ENCODE measurements at places on chromosomes 1 and 21.

GRCh38 chr21:31778546-31778945 lies 46.6 kb upstream of the SCAF4 start:
- no peak for DNase-seq

- no peak for DNase-seq
Observed at GRCh38 chr1:68377098-68377497, 72.7 kb downstream of the RPE65 start.

- no peak for DNase-seq
Observed at GRCh38 chr1:222247811-222248310, 300.0 kb downstream of the HHIPL2 start.

GRCh38 chr1:54125386-54126070 lies 27.3 kb downstream of the CDCP2 start:
- peak; percentile 7 for DNase-seq

DNA sequence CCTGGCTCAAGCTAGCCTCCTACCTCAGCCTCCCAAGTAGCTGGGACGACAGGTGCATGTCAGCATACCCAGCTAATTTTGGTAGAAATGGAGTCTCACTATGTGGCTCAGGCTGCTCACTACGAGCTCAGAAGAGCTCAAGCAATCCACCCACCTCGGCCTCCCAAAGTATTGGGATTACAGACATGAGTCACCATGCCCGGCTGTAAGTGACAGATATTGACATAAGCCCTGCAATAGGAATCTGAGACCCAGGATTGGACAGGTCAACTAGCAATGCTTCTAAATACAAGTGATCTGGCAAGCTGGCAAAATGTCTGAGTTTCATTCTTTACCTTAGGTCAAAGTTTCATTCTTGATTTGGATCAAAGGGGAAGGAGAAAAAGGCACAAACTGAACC lies 40.5 kb upstream of the H6PD start:
- DNase-seq: no peak

DNA sequence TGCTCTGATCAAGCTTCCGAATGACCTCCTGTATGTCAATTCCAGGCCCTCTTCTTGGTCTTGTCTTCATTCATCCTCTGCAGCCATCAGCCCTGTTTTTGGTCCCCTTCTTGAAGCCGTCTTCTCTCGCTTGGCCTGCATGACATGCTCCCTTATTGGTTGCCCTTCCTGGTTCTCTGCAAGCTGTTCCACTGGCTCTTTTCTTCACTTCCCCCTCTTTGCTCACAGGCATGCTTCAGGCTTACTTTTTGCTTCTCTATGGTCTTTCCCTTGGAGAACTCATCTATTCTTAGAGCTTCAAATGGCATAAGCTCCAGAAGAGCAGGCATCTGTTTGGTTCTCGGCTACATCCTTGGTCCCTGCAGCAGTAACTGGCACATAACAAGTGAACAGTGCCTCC lies 38.8 kb downstream of the PDPN start:
- DNase-seq: no peak

DNA sequence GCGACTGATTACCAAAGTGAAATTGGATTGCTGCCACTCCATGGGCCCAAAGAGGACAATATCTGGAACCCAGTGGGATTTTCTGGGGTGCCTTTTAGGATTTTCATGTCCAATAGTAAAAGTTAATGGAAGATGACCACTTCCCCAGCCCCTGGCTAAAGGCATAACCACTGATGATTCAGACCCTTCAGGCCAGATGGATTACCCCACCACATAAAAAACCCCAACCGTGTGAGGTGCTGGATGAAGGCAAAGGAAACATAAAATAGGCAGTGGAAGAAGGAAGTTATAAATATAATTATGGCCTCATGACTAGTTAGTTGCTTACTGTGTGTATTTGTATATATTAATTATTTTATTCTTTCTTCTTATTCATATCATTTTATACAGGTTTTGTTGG lies 40.2 kb upstream of the IL10 start:
- no peak for DNase-seq

- DNase-seq: no peak
Observed at GRCh38 chr1:166691476-166691875, 147.8 kb upstream of the POGK start.

DNA sequence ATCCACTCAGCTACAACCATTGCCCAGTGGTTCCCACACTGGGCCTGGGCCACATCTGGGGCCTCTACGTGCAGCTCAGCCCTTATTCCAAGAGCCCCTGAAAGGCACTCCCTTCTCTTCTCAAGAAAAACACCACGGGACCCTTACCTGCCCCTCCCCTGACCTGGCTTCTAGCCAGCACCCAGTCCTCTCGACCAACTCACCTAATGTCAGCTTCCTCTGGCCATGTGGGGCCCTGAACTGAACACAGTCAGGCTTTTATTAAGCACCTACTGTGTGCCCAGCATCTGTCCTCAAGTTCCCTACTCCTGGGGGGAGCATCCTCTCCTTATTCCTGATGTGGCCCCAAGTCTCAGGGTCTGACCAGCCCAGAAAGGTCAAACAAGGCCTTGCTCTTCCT lies 208.4 kb downstream of the MATN1 start:
- DNase-seq: no peak

DNA sequence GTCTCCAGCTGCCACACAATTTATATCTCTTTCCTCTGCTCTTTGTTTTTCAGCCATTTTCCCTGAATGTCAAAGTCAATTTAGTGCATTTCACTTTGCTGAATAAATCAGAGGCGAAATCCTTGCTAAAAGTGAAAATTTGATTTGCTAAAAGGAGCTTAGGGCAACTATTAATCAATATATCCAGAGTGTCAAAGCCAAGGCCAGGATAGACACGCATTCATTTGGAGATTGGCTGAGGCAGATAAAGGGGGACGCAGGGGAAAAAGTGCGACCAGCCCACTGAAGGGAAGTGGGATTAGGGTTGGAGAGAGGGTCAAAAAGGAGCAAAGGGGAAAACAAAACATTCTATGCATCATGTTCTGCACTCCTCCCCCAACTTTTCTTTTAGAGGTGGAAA lies 132.4 kb upstream of the USH2A start:
- no peak for DNase-seq

DNA sequence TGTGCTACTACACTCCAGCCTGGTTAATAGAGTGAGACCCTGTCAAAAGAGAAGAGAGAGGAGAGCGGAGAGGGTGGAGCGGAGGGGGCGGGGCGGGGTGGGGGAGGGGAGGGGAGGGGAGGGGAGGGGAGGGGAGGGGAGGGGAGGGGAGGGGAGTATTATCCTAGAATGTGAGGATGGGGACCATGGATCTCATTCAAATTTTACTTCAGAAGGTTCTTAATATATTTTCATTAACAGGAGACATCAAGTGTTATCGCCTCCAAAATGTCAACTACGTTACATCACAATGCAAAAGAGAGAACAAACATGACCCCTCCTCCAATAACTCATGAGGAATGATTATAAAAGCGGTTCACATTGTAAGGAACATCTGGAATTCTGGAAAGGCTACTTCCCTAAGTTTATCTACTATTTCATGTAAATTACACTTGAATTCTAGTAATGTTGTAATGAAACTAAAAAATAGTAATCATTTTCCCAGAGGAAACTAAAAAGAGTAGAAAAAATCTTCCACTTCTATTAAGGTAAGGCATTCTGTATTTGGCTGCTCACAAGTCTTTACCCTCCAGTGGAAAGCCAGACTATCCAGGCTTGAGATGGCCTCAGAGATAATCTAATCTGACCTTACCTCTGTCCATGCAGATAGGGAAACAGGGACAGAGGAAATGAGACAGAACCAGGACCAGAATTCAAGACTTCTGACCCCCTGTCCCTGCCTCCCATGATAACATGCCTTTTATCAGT lies 18.8 kb upstream of the GUCA2A start:
- DNase-seq: no peak

GRCh38 chr1:230119340-230119739 lies 52.3 kb downstream of the GALNT2 start:
- DNase-seq: no peak

DNA sequence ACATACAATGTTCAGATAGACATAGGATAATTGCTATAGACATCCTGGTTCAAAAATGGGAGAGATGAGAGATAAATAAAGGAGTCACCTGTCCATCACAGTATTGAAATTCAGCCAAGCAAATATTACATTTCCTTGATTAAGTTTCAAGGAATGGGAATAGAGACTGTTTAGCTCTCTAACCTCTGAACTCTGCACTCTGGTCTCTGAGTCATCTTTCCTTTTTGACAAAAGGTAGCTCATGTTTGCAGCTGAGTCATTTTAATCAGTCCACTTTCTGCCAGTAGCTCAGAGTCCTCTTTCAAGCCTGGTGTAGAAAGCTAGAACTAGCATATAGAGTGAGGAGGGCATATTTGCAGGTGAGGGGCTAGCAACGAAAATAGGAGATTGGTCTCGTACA lies 51.4 kb upstream of the GJA8 start:
- DNase-seq: no peak

DNA sequence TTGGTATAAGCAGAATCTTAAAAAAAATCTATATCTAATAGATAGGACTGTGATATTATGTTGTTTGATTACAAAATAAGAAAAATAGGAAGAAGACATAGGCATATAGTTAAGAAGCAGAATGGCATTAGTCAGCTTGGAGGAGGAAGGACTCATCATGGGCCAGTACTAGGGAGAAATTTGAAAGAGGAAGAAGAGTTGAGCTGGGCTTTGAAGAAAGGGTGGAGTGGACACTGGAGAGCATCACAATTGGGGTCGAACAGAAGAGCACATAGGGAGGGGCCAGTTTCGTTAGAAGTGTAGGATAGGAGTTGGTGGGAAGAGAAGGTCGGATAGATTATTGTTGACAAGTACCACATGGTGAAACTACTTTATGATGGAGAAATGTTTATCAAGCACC lies 129.3 kb downstream of the CACHD1 start:
- DNase-seq: no peak

GRCh38 chr1:65323246-65323645 lies 13.9 kb downstream of the DNAJC6 start:
- DNase-seq: no peak

DNA sequence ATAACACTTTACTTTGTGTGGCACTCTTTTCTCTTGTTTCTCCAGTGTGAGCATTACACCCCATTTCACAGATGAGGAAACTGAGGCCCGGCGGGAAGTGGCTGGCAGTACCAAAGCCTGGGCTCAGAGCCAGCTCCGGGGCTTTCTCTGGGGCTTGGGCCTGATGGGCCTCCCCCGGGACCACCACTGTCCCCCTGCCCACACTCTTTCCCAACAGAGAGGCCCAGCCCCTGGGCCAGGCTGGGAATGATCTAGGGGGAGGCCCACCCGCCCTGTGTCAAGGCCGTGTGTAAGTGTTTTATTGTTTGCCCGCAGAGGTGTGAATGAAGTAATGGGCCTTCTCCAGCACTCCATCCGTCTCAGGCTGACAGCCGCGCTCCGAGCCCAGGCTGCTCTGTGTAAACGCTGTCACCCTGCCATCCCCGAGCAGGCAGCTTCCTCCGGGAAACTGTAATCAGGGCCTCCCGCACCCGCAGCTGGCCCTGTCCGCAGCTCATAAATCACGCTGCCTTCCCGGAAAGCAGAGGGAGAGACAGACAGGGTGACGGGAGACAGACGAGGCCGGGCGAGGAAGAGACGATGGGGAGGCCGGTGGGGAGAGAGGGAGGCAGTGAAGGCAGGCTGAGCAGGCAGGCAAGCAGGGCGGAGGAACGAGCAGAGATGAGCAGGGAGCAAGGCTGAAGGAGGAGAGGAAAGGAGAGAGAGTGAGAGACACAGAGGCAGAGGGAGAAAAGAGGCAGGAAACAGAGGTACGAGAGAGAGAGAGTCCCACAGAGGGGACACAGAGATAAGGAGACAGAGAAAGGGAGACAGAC lies 109.7 kb upstream of the ZBTB40 start:
- no peak for DNase-seq

- DNase-seq: no peak
Observed at GRCh38 chr1:43286115-43286514, 734 bp upstream of the C1orf210 start.

DNA sequence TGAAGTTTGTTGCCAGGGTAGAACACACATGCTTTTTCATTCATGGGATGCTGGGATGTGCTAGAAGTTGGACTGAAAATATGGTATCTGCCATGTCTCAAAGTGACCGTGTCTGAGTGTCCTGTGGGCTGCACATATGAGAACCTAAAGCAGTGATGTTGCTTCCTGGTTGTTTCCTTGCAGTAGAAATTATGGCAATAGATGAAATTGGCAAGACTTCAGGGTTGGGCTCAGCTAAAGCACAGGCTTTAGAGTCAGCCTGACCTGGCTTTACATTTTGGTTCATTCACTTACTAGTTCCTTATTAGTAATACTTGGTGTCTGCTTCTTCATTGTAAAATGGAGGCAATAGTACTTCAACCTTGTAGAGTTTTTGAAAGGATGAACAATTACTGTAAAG lies 2.2 kb downstream of the LAMC2 start:
- no peak for DNase-seq

GRCh38 chr1:70970407-70970806 lies 77.2 kb downstream of the PTGER3 start:
- no peak for DNase-seq

GRCh38 chr21:45257673-45258341 lies 29.9 kb downstream of the POFUT2 start:
- no peak for DNase-seq

DNA sequence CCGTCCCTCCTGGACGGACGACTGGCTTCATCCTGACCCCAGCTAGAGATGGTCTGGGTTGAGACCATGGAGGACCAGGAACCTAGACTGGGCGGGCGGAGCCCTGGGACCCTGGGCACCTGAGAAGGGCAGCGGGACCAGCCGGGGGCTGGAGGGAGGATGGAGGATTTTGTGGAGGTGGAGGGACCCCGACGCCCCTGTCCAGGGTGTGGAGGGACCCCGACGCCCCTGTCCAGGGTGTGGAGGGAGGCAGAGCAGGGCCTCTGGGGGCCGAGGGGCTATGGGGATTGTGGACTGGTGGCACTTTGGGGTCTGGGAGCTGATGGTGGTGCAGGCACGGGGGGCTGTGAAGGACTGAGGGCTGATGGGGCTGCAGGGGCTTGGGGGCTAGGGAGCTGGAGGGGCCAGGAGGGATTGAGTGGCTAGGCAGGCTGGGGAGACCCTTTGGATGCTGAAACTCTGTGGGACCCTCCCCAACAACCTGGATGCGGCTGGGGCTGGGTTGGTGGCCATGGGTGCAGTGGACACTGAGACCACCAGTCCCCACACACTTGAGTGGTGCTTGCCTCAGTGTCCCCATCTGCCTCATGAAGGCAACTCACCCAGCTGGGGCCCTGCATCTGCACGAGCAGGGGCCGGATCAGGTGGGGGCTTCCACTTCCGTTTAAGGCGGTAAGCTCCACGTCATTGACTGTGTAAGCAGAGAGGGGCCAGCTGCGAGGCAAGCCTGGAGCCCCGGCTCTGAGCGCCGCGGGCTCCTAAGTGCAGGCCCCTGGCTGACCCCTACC lies 7.4 kb downstream of the GJC2 start:
- DNase-seq: no peak

- DNase-seq: no peak
Observed at GRCh38 chr1:60427194-60427593, 353.6 kb upstream of the C1orf87 start.

DNA sequence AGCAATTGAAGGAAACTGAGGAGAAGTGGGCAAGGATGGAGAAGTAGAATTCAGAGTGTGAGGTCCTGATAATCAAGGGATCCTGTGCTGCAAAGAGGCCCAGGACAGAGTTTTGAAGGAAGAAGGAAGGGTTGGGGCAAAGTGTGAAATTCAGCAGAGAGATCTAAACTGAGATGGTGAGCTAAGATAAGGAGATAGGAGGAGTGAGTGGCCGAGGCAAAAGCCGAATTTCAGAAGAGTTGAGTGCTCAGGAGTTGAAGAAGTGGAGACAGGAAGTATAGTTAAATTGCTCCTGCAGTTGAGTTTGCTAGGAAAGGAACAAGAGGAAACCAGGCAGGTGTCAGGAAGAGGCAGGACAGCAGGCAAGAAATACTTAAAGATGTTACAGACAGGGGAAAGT lies 16.4 kb upstream of the MAPKAPK2 start:
- DNase-seq: no peak
